AG09319 (cell line): ENCODE measurements at places on chromosomes 11 and 22.
A peak's percentile ranks its signal among the peaks of the same experiment; 100 is the strongest.

DNA sequence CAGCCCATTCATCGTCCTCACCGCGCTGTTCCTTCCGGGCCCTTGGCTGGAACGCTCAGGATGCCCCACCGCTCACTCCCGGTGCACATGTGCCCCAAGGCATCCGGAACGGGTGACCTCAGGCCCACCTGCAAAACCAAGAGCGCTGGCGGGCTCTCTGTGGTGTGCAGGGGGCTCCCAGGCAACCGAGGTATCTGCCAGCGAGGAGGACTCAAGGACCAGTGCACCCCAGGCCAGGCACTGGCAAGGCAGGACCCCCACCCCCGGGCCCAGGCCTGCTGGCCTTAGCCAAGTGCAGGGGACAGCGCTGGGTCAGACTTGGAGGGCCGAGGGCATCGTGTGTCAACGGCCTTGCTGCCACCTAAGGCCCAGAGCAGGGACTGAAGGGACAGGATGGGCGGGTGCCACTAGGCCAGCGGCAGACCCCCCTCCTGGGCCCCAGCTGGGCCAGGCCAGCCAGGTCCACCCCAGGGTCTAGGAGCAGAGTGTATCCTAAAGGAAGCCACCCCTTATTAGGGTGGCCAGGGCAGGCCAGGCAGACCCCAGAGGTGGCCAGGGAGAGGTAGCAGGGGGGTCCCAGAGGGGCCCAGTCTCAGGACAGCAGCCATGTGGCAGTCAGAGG is 8.5 kb downstream of the TNNT3 start:
- no peak for DNase-seq

GRCh38 chr11:29782447-29782846 is 234.4 kb downstream of the KCNA4 start:
- no peak for DNase-seq

DNA sequence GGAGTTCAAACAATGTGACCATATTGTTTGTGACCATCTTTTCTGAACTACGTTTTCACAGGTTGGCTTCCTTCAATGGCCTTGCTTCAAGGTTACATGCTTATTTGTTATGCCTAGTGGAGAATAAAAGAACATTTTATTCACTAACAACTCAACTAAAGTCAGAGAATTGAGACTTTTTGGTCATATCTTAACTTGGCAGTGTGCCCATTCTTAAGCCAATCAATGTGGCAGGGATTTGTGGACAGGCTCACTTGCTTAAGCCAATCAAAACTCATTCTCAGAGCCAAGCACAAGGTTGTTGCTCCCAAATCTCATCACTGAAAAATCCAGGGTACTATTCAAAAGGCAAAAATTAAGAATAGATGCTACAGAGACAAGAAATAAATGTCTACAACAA is 455.8 kb upstream of the FAT3 start:
- DNase-seq: no peak

- DNase-seq: peak; percentile 8
Observed at GRCh38 chr11:8219257-8220021, 44.2 kb downstream of the LMO1 start.

GRCh38 chr22:49928185-49928495 is 9.7 kb downstream of the CRELD2 start:
- no peak for DNase-seq

DNA sequence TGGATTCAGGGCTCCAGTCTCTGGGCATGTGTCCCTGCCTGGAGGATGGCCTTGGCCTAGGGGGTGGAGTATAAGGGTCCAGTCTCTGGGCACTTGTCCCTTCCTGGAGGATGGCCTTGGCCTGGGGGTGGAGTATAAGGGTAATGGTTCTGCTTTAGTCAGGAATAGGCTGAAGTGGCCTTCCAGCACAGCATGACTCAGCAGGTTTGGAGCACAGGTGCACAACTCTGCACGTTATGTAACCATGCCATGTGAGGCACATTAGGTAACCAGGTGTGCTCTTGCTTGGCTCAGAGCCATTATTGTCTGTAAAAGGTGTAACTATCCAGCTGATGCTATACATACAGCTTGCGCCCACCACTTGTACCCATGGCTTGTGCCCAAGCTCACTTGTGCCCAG is 48.4 kb upstream of the POLD3 start:
- no peak for DNase-seq

- no peak for DNase-seq
Observed at GRCh38 chr11:44946263-44946662, 4.4 kb downstream of the TP53I11 start.

DNA sequence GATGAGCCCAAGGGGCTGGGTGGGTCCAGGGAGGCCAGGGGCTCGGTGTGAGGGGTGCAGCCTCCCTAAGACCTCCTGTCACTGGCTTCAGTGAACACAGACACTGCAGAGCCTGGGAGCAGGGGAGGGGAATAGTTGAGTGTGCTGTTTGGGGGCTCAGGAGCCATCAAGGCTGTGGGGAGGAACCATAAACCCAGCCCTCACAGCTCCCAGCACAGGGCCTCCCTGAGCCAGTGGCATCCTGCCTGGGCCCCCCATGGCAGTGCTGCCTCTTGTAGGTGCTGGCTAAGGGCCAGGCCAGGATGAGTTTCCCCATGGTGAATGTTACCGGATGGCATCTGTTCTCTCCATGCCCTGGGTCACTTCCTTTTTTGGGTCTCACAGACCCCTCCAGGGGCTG is 25.5 kb downstream of the KCNJ5 start:
- DNase-seq: no peak

GRCh38 chr11:121334973-121335710 is 42.6 kb downstream of the SC5D start:
- DNase-seq: no peak

- no peak for DNase-seq
Observed at GRCh38 chr22:41216984-41217383, 11.9 kb downstream of the L3MBTL2 start.

GRCh38 chr11:117649296-117650055 is 147.5 kb downstream of the DSCAML1 start:
- no peak for DNase-seq

DNA sequence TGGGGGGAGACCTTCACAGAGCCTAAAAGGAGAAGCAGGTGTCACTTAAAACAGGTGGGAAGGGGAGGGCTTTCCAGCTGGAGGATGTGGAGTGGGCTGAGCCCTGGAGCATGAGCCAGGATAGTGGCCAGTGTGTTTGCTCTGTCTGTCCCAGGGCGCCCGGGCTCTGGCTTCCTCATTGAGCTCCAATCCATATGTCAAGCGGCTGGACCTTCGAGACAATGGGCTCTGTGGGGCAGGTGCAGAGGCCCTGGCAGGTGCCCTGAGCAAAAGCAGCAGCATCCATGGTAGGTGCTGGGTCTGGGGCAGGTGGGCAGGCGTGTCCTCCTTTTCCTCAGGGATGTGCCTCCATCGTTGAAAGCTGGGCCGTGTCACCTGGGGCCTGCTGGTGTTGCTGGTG is 2.0 kb downstream of the LRRC74B start:
- DNase-seq: no peak

DNA sequence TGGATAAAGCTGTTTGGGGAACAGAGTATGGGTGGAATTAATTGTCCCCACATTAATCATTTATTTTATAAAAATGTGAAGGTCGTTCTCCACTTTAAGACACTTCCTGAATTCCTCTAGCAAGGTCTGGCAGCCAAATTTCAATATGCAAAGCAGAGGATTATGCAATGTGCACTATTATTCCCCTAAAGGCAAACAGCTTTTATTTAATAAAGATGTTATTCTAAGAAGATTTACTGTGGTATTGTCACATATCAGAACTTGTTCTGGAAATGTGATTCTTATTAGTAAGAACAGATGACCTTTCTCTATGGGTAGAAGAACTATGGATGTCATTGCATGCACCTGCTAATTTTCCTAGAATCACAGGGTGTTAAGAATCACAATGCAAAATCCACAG is 1128.8 kb upstream of the CCDC90B start:
- no peak for DNase-seq

GRCh38 chr11:2587976-2588748 is 111.6 kb downstream of the KCNQ1OT1 start:
- DNase-seq: no peak
